ENCODE measurements at places on chromosomes 12 and 14. TPM values are rescaled to one million over a fixed set of nuclear protein-coding genes. Genes with fewer than 3 reads are reported as not detected.

- no peak for DNase-seq
These were observed 253.7 kb upstream of the HMGA2 start for GRCh38 chr12:65570451-65571130.

- no peak for DNase-seq
These were observed 359.4 kb downstream of the TMEM121 start for GRCh38 chr14:105885561-105886320.

DNA sequence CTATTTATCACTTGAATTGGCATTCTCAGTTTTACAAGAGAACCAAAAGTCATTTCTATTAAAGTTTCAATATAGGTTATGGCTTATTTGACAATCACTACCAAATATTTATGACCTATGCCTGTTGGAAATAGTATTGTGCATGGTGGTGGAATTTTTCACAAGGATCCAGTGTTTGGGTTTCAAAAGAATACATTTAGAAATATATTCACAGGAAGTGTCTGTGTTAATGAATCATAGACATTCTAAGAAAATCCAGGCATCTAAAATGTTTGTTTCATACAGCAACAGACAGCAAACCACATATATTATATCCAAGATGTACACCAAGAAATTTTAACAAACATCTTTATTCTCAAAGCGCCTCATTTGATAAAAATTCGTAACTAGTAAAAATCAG lies 92.7 kb downstream of the MED13L start:
- no peak for DNase-seq

DNA sequence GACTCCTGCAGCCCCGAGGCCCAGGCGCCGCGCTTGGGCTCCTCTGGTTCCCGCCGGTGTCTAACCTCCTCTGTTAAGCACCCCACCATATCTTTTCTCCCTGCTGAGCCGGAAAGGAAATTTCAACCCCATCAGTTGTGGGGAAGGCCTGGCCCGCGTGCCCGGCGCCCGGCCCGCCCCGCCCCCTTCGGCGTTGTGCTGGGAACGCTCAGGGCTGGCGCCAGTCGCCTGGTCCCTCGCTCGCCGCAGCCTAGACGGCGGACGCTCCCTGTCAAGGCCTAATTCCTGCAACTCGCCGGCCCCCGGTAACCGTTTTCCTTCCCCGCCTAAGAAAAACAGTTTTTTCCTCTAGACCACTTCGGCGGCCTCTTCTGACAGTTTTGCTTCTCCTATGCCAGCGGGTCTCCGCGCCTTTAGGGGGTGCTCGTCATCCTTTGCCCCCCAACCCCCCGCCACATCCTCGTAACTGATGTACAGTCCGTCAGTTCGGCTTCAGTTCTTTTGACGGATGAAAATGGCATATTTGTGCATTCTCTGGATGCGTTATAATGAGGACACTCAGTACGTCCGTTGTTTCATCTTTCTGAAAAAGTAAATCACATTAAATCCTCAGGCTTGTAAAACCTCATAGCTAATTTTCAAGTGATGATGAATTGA lies 506 bp upstream of the NAP1L1 start:
- DNase-seq: peak; percentile 59

DNA sequence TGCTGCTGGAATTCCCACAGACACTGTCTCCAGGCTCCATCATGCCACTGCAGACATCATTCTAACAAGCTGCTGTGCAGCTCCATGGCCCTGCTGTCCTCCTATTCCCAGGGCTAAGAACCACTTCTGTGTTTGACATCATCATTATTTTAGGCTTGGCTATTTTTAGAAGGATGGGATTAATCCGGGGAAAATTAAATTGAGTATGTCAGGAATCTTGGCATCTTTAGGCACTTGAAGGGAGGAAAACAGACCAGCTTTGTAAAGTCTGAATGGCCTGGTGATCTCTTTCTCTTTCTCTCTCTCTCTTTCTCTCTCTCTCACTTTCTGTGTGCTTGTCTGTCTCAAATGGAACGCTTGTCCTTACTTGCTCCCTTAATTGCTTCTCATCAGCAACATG lies 568.3 kb upstream of the FLRT2 start:
- DNase-seq: peak; percentile 66

DNA sequence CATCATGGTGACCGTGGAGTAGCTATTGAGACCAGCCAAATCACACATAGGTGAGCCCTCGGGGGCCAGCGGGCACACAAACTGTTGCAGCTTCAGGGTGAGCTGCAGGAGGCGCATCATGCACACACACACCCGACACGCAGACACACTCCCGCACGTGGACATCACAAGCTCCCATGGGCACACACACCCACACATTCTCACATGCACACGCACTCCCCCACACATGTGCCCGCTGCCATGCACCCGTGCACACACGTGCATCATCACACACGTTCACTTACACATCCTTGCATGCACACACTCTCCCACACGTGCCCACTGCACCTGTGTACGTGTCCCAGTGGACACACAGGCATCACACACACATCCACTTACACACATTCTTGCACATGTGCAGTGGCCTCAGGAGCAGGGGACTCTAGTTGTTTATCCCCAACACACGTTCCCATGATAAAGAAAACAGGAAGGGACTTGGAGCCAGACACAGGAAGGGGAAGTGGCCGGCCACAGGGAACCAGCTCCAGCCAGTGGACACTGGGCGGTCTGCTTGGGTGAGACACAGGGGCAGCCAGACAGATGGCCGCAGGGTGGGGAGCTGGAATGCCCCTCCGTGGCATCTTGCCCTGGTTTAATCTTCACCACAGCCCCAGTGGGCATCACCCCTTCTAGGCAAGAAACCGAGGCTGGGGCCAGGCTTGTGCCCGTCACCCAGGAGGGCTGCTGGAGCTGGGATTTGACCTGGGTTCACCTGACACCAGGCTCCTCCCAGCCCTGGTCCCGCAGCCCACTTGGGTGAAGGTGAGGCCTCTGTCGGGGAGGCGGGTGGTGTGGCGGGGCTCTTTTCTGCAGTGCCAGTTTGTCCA lies 49.7 kb downstream of the CYP46A1 start:
- no peak for DNase-seq

GRCh38 chr12:58583940-58584339 lies 336.4 kb downstream of the LRIG3 start:
- no peak for DNase-seq

GRCh38 chr12:87198181-87198580 lies 831.0 kb downstream of the C12orf50 start:
- DNase-seq: no peak

- no peak for DNase-seq
These were observed 57.4 kb downstream of the PAPOLA start for GRCh38 chr14:96559571-96559970.

DNA sequence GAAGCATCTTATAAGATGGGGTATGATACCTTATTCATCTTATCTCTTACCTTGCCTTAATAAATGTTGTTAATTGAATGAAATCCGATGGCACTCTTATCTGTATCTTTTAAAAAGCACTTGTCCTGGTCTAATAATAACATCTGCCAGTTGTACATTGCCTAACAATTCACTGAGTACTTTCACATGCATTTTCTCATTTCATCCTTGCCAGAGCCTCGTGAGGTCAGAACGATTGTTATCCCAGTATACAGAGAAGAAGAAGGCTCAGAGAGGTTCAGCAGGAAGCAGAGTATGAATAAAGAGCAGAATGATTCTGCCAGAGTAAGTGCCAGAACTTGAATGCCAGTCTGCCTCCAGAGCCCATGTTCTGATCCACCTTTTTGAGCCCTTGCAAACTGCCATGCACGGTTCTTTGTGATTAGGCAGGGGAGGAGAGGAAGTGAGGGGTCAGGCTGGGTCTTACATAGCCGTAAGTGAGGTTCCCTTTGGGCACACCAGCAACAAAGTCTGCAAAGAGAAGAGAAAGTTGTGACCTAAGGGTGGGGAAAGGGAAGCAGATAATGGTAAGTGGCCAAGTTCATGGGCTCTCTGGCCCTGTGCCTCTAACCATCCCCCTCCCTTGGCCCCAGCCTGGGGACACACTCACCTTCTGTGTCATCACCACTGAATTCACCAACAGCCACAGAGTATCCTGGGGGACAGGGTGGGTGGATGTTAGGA lies 11.7 kb downstream of the ITGA5 start:
- DNase-seq: no peak

DNA sequence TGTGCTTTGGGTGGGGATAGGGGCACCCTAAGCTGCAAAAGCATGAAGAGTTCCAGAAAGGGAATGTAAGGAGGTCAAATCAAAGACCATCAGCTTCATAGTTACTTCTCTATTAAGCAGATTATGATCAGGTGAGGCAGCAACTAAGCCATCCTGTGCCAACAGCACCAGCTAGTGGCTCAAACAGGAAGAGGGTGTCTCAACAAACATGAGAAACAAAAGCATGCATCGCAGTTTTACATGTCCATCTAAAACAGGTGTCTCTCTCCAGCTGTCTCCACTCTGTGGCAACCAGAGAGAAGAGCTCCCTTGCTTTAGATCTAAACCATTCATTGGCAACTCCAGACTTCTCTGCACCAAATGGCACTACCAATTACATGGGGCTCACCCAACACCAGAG lies 52.9 kb downstream of the ACTN1 start:
- DNase-seq: no peak

GRCh38 chr14:84036840-84037239 lies 1493.1 kb upstream of the FLRT2 start:
- peak; percentile 46 for DNase-seq

DNA sequence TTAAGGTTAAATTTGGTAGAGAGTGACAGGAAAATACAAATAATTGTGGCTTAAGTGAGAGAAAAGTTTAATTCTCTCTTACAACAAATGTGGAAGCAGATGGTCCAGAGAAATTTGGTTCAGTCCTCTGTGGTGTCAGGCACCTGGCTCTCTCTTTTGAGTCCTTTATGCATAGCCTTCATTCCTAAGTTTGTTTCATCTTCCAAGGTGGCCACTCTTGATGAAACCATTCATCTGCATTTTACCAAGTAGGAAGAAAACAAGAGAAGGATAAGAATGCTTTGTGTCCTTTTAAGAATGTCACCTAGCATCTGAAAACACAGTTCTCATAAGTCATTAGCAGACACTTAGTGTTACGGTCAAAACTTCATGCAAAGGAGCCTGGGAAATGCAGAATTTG lies 442.5 kb downstream of the CCER1 start:
- no peak for DNase-seq

DNA sequence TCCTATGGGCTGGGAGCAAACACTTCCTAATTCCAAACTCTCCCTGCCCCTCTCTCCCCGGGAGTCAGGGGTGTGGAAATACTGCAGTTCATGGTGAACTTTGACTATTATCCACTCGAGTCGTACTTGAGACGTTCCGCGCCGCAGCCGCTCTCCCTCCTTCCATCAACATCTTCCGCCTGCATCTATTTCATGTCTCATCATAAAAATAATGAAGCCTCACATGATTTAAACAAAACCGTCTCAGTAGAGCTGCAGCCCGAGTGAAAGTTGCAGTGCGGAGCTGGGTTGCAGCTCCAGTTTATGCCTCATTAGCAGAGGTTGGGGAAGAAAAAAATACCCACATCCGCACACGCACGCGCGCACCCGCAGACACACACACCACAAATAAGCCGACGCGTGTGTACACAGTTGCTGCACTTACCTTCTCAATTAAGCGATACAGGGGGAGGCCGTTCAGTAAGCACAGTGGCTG lies 283 bp downstream of the LMO3 start:
- DNase-seq: no peak

GRCh38 chr12:109736552-109737108 lies 23.0 kb downstream of the FAM222A start:
- DNase-seq: peak; percentile 43

GRCh38 chr14:72879431-72879830 lies 14.5 kb downstream of the DPF3 start:
- no peak for DNase-seq

DNA sequence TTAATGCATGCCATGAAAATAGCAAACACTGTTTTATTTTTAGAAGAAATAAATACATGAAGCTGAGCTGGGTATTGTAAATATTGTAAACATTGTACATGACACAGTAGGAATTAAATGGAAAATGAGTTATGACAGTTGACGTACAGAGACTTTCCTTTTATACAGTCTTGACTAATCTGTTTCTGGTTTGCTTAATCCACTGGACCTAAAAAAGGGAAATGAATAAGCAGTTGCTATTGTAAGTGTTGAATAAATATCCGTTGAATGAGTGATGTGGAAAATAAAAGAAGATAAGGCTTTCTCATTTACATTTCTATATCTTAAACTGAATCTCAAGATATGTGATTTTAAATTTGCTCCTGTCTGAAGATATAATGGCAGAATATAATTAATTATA lies 15.0 kb downstream of the PMCH start:
- DNase-seq: no peak

GRCh38 chr14:50998612-50999011 lies 54.3 kb upstream of the PYGL start:
- DNase-seq: no peak

- DNase-seq: no peak
These were observed 90.1 kb upstream of the FOXG1 start for GRCh38 chr14:28676479-28676878.

DNA sequence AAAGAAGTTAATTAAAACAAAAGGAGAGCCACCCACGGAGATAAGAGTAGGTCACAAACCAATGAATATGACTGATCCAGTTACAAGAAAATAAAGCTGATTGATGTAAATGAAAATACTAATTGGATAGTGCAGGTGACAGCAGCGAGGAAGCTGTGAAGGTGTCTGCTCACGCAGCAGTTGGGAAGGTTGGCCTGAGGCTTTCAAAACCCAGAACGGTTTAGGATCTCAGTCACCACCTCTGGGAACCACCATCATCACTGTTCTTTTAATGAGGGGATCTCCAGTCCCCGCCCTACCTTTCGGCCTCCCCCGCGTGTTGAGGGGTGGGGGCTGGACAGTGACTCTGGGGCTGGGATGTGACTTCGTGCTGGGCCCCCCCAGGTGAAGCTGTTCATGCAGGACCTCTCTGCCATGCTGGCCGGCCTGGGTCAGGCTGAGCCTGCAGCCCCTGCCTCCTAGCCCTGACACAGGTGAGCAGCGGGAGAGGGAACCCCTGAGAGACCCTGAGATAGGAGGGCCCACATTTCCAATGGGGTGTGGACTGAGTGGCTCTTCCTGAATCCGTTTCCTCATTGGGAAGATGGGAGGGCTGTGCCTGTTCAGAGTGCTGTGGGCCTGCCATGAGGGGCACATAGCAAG lies 7.8 kb downstream of the CFAP73 start:
- no peak for DNase-seq

The KRT4 gene
- 0.99 TPM for total RNA-seq

The CDH24 gene
- total RNA-seq: 3.4 TPM

The PRH2 gene
- not detected for total RNA-seq

The TAS2R8 gene
- not detected for total RNA-seq

The RERG gene
- total RNA-seq: 18.6 TPM

The PLEKHD1 gene
- 0.20 TPM for total RNA-seq

The MYO1H gene
- 2.4 TPM for total RNA-seq
